ENCODE measurements at places on chromosomes 7 and 10.

- DNase-seq, result no peak
Observed at GRCh38 chr10:5497289-5497688, 2.1 kb downstream of the CALML5 start.

DNA sequence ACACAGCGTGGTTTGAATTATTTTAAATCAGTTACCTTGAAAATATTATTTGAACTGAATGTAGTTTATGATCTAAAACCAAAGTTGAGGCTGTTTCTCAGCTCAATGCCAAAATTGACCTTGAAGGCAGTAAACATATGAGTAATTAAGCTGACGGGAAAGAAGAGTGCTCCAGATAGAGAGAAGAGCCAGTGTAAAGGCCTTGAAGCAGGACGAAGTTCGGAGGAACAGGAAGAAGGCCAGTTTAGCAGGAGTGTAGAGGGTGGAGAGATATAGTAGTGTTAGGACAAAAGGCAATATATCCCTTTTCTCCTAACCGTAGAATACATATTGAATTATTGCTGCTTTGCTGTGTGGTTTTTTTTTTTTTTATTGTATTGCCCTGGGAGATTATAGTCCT is 63.2 kb downstream of the CYP51A1 start:
- DNase-seq, result no peak

DNA sequence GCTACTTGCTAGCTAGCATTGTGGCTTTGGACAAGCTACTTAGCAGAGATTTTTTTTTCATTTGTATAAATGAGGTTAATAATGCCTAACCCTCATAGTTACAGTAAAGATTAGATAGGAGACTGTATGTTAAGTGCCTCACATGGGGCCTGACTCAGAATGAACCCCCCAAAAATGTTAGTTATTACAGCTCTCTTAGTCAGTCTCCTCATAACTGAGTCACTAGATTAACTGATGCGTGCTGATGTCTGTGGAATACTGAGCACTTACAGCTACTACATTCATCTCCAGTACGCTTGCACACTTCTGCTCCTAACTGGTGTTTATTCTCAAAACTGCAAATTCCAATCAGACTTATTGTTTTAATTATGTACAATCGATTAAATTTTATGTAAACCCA is 315.3 kb downstream of the SNX13 start:
- peak; percentile 86 for DNase-seq

DNA sequence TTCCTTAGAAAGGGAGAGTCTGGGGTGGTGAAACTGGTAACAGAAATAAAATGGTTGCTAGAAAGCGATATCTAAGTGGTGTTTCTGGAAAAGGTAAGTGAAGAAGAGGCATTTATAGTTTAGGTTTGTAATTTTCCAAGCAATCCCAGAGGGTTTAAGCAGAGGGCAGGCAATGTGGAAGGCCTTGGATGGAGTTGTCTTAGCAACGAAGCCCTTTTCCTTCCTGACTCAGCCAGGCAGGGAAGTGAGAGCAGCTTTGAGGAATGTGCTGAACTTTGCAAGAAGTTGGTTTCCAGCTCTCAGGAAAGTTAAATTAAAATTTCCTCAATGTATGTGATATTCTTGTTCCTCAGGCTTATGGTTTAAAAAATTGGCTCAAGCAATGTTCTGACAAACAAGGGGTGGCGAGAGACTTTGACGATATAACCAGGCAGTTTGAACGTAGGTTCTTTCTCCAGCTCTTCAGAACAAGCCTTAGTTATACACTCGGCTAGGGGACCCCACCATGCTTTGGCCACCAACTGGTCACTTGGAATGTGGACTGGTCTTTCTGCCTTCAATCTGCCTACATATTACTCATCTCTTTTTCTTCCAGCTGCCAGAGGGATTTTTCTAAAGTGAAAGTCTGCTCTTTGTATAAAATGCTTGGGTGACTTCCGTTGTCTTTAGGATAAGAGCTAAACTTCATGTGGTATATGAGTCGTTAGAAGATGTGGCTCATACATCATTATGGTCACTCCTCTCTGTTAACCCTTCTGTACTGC is 66.9 kb upstream of the SLC25A13 start:
- peak; percentile 75 for DNase-seq

DNA sequence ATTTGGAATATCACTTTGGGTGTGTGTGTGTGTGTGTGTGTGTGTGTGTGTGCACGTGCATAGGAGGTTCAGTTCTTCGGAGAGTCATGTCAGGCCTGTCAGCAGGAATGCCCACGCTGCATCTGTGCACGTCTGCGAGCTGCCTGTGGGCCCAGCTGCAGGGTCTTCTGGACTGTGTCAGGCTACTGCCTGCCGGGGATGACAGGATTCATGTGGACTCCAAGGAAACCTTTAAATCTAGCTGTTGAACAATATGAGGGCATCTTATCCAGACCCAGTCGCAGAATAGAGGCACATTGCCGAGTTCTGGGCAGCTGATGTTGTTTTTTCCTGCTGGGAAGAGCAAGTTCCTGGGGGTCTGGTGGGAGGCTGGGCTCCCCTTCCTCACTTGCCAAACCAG is 19.0 kb downstream of the AQP1 start:
- no peak for DNase-seq

- peak; percentile 51 for DNase-seq
Observed at GRCh38 chr10:36336315-36336714, 694.2 kb upstream of the FZD8 start.

DNA sequence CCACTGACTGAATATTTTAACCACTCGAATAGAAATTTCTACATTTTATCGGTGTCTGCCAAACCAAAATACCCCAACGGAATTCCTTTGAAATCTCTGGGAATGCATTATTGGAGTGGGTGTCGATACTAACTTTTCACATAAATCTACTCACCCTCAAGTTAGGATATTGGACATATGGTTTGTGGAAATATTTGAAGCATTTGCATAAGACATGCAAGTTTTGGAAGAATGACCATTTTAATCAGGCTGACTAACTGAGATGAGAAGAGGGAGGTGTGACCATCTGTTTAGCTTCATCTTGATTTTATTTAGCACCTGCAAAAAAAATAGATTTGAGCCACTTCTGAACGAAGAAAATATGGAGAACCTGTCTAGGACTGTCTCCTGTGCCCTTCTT is 61.2 kb downstream of the KLF6 start:
- DNase-seq, result no peak

DNA sequence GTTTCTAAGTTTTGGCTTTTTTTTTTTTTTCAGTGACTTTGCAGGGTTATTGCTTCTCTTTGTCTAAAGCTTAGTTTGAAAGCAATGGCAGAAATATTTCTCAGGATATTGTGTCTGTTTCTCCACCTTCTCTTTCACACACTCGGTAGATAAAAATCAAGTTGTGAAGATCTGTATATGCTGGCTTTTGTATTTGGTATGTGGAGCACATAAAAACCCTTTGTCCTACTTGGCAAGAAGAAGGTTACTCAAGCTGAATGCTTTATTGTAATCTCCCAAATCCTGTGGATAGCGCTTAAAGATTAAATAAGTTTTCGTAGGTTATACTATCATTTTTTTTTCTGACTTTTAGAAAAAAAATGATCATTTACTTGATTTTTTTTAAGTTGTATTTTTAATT is 172.4 kb downstream of the CDCA7L start:
- DNase-seq, result no peak

DNA sequence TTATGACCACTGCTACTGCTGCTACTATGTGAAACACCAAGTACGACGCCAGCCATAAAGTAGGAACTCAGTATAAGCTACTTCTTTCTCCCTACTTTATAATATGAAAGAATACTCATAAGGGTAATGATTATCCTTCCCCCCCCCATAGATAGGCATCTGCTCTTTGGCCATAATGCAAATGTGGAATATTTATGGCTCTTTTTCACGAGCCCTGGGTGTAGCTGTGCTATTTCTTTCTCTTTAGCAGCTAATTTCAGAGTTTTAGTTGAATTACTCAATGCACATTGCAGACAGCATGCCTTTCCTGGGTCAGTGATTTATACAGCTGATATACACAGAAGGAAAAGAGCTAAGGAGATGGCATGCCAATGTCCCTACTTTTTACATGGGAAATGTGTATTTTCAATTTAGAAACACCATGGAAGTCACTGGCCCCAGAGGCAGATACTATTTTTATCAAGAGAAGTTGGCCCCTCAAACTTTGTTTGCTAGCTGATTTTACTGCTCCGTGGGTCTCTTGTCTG is 234.1 kb upstream of the KIAA1217 start:
- DNase-seq, result no peak

- DNase-seq, result no peak
Observed at GRCh38 chr10:59312247-59312646, 50.1 kb downstream of the FAM13C start.

DNA sequence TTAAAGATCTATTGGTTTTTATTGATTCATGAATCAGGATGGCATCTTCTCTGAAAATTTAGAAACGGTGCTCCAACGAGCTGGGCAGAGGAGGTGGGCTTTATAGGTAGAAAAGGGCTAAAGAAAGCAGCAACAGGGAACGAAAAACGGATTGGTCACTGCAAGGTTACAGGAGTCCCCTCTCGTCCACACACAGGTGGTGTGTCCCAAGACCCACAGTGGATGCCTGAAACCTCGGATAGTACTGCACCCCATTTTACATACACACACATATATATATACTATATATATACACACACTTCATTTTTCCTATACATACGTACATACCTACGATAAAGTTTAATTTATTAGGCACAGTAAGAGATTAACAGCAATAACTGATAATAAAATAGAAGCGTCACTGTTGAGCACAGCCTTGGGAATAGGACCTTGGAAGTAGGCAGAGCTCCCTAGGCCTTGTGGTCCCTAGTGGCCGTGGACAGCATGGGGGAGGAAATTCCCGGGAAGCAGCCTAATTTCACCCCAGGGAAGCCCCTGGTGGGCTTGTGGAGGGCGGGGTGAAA is 737 bp upstream of the NUB1 start:
- no peak for DNase-seq

DNA sequence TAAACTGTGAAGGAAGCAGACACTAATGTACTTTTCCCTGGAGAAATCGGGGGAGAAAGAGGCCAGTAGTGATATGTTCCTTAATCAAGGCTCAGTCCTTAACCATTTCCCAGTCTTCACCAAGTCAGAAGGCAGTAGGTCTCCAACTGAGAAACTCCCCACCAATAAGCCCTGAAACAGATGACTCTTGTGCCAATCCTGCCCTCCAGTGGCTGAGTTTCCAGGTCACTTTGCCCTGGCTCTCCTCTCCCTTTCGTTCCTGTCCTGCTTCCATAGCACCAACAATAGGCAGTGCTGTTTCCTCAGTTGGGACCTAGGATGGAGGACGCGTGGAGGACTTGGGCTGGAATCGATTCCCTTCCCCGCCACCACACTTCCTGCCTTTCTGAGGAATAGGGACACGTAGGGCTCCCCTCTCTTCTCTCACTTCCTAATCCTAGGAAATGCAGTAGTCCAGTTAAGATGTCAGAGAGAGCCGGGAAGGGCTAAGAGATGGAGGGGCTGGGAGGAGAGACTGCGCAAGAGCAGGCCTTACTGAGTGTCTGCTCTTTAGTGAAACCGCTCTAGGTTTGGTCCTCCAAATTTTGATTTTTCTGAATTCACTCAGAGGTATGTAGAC is 23.4 kb downstream of the ATOH7 start:
- DNase-seq, result peak; percentile 90

- peak; percentile 95 for DNase-seq
Observed at GRCh38 chr7:73999664-74000435, 28.1 kb upstream of the ELN start.

DNA sequence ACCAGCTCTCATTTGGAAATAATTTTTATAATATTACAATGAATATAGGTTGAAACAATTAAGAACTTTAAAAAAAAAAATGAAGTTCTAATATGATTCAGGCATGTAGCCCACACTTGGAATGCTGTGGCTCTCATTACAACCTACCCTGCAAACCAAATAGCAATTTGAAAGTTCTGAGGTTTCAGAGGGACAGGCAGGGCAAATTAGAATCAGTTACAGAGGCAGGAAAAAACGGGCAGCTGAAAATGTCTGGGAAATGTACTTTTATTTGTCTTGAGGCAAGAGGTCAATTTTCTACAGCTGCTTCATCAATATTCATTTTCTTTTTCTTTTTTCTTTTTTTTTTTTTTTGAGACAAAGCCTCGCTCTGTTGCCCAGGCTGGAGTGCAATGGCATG is 95.3 kb downstream of the PIP4K2A start:
- DNase-seq, result no peak

GRCh38 chr10:46019177-46019528 is 11.3 kb downstream of the NCOA4 start:
- DNase-seq, result no peak

- DNase-seq, result no peak
Observed at GRCh38 chr10:26944261-26944882, 83.6 kb upstream of the ABI1 start.

- peak; percentile 16 for DNase-seq
Observed at GRCh38 chr10:119595676-119596515, 868 bp downstream of the TIAL1 start.

DNA sequence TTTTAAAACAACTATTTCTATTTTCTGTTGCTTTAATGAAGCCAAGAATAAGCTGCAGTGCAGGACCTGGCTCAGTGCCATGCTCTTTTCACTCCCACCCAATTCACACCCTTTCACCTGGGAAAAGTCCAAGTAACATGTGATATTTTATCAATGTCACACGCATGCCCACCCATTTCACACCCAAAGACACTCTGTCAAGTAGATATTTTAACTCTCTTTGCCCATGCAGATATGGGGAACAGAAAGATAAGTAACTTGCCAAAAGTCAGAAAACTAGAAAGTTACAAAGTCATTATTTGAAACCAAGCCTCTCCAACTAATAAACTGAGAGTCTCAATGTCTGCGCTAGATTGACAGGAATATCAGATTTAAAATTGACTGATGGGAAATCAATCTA is 706.7 kb upstream of the PHF14 start:
- DNase-seq, result no peak

- DNase-seq, result no peak
Observed at GRCh38 chr7:44391171-44391570, 65.8 kb upstream of the CAMK2B start.

- no peak for DNase-seq
Observed at GRCh38 chr10:36597756-36598320, 527.6 kb upstream of the ANKRD30A start.

- no peak for DNase-seq
Observed at GRCh38 chr7:138616085-138616484, 85.1 kb downstream of the SVOPL start.

GRCh38 chr10:3229815-3230214 is 57.2 kb upstream of the PITRM1 start:
- no peak for DNase-seq
